ENCODE measurements at places on chromosomes 7 and 10.

- DNase-seq = no peak
These were observed 440.4 kb downstream of the PLXNA4 start for GRCh38 chr7:132135746-132136385.

- DNase-seq = no peak
These were observed 438.1 kb upstream of the NRP1 start for GRCh38 chr10:33772370-33773252.

- no peak for DNase-seq
These were observed 32.8 kb downstream of the KIAA1549 start for GRCh38 chr7:138948403-138948802.

DNA sequence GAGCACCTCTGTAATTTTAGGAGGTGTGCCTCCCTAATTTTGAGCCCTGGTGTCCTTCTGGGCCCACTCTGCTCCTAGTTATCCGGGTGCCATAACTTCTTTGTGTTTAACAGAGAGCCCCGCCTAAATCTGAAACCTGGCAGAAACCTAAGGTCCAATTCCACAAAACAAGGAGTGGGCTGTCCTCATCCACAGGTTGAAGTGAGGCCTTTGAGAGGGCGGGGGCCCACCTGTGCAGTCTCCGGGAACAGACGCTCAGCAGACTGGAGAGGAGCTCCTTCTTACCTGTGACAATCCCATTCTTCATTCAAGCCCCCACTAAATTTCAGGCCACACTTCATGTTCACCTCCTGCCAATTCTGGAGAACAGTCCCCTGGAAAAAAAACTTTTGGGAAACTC is 10.9 kb downstream of the TMEM72 start:
- no peak for DNase-seq

DNA sequence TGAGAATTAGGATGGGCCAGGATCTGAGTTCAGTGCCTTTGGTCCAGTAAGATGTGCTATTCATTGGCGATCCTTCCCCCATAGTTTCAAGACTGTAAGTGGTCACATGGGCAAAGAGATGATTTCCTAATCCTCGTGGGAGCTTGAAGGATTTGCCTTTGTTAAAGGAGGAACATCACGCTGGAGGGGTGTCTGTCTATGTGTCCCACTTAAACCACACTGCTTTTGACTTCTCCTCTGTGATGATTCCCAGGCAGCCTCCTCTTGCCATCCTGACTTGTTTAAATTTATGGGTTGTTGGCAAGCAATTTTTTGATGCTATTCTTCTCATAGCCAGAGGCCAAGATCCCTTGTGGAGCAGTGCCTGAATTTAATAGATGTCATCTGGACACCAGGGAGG is 154.0 kb downstream of the TCF7L2 start:
- no peak for DNase-seq

GRCh38 chr10:118012952-118013525 is 33.7 kb downstream of the RAB11FIP2 start:
- no peak for DNase-seq

GRCh38 chr10:21191512-21191911 is 294.4 kb upstream of the NEBL start:
- DNase-seq = no peak

DNA sequence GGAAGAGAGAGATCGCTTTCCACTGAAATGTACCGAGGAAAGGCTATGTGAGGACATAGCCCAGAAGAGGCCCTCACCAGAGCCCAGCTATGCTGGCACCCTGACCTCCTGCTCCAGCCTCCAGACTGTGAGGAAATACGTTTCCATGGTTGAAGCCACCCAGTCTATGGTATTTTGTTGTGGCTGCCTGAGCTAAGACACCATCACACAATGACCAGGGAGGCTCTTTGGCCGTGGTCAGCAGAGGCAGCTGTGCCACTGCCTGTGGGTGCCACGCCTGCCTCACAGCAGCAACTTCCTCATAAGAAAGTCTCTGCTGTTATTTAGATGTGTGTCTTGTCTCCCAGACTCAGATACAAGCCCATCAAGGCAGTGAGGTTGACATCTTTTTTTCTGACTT is 182.7 kb upstream of the PLXNA4 start:
- no peak for DNase-seq

GRCh38 chr10:42578019-42578418 is 60.4 kb downstream of the ZNF33B start:
- DNase-seq = no peak

GRCh38 chr10:53839440-53840039 is 961.5 kb downstream of the PCDH15 start:
- DNase-seq = no peak

GRCh38 chr7:24659505-24659904 is 86.3 kb downstream of the PALS2 start:
- no peak for DNase-seq

DNA sequence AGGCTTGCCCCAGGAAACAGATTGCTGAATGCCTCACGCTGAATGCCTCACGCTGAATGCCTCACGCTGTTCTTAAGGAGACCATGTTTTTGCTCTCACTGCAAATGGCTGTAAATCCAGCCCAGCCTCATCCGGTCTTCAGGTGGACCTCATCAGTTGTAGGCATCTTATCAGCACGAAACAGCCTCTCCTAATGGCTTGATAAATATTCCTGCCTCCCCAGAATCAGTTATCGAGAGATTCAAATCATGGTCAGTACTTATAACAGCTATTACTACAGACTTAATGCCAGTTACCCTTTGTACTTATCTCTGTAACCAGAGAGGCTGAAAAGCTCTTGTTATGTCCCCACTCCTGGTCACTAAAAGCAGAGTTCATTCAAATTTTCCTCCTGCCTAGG is 290.6 kb downstream of the FZD1 start:
- DNase-seq = no peak

DNA sequence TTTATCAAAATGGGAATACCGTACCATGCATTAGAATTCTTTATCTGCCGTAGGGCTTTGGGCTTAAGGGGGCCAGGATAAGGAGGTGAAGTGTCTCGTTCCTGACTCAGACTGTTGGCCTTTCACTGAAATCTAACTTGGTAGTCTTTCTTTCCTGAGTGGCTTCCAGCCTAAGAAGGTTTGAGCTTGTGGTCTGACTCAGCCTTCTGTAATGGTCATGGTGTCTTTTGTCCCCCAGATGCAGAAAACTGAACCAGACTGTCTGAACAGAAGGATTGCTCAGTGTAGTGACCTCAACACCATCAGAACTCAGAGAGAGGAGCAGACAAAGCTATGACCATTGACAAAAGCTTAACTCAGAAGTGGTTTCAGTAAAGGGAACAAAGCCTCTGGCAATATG is 39.5 kb downstream of the WNT2 start:
- DNase-seq = no peak

GRCh38 chr10:28137907-28138880 is 139.3 kb upstream of the ODAD2 start:
- DNase-seq = no peak

- no peak for DNase-seq
These were observed 337.5 kb upstream of the KCND2 start for GRCh38 chr7:119935418-119936025.

DNA sequence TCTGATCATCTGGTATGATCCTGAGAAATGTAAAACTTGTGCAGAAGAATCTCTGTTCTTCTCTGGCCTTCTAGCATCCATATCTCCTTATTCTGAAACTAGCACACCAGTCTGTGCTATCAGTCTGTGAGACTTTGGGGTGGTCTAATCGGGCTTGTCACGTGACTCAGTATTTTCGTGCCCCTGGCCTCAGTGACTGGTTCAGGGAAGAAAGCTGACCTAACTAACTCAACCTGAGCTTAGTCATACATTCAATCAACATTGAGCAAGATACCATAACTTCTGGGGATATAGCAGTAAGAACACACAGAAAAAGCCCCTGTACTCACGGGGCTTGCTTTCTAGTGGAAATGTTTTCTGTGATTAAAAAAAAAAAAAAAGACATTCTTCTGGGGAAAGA is 109.3 kb downstream of the DKK1 start:
- no peak for DNase-seq

DNA sequence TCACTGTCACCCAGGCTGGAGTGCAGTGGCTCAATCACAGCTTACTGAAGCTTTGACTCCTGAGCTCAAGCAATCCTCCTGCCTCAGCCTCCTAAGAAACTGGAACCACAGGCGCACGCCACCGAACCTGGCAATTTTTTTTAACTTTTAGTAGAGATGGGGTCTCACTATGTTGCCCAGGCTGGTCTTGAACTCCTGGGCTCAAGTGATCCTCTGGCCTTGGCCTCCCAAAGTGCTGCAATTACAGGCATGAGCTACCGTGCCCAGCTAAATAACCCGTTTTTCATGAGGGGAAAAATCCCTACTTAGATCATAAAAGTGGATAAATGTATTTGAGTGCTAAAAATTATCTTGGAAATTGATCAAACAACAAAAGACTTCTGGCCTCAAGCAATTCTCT is 200.5 kb upstream of the IMMP2L start:
- no peak for DNase-seq

DNA sequence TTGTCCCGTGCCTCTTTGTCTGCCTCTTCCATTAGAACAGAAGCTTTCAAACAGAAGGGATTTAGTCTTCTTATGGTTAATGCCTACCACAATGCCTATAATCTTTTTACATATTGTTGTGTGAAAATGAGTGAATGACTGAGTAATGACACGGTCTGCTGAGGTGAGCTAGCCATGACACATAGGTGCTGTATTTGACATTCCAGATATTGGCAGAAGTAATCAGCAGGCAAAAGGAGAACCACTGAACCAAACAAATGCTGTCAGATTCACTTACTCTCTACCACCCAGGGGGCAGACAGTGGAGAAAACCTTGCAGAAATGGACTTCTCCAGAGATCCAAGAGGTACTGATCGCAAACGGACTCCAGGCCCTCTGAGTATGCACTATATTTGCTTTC is 377.2 kb upstream of the VWC2 start:
- DNase-seq = no peak

DNA sequence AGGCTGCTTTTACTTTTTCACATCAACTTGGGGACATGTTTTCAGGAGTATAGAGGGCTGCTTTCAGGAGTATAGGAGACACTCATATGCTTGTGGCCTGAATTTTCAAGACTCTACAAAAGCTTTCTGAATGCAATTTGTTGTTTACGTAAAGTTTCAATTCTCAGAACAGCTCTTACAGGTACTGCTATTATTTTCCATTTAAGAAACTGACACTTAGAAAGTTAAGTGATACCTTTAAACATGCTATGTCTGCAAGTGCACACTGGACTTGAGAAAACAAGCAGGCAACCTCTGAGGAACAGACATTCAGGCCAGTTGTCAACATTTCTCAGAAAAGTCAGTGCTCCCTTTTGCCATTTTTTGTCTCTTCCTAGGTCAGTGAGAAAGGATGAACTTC is 70.0 kb upstream of the PHYHIPL start:
- no peak for DNase-seq

DNA sequence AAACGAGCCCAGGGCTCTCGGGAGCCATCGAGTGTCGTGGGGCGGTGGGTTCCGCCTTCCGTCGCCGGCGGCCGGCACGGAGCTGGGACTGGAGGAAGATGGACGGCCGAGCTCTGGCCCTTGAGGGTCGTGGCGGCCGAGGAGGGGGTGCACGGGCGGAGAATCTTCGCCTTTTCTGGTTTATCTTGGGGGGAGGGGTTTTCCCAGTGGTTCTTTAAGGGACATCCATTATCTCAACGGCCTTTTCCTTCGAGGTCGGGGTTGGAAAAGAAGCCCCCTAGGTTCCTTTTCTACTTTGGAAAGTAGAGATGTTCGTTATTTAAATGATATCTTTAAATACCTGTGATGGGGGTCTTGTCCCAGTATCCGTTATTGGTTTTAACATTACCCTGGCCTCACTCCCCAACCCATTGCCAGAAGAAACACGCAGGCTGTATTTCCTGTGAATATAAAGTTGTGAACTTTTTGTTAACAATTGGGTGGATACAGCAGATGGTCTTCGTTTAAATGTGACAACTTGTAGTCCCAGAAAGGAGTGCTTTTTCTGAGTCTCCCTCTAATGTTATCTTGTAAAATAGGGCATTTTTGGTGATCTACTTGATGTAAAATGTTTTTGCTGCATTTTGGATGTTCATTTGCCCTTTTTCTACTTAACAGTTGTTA is 765 bp downstream of the CCAR1 start:
- no peak for DNase-seq

DNA sequence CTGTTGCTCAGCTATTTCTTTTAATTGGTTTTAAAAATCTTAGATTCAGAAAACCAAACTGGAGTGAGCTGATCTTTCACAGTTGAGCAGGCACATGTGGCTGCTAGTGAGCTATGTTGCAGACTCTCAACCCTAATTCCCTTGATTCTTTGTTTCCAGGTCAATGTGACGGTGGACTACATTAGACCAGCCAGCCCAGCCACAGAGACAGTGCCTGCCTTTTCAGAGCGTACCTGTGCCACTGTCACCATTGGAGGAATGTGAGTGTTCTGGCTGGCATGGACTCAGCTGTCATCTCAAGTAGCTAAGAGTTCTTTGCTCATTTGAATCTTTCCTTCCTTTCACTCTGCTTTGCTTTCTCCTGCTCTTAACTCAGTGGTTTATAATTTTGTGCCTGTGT is 187.1 kb downstream of the LRRC4 start:
- no peak for DNase-seq

- no peak for DNase-seq
These were observed 78.5 kb upstream of the GATAD1 start for GRCh38 chr7:92368741-92369140.

GRCh38 chr7:23106823-23107663 is 1.5 kb downstream of the KLHL7 start:
- DNase-seq = no peak

- DNase-seq = no peak
These were observed 55.5 kb downstream of the PIP4K2A start for GRCh38 chr10:22658745-22659410.

DNA sequence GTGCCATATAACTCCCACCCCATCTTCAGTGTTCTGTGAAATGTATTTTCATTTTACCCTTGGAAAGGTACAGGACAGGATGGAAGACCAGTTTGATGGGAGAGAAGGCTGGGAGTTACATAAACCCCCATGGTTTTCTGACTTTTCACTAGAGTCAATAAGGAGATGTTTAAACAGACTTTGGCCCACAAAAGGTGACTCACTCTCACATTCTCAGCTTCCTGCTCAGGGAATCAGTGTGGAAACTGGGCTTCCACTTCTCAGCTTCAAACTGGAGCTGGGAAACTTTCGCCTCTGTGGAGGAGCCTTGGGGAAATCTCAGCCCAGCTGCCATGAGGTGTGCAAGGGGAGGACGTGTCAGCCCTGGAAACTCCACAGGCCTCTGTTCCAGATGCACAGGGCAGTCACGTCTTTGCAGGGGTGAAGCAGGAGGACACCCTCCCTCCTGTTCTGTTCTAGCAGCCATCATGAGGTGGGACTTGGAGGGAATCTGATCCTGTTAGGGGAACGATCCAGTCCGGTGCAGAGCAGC is 560.5 kb upstream of the GALNT17 start:
- peak; percentile 29 for DNase-seq

DNA sequence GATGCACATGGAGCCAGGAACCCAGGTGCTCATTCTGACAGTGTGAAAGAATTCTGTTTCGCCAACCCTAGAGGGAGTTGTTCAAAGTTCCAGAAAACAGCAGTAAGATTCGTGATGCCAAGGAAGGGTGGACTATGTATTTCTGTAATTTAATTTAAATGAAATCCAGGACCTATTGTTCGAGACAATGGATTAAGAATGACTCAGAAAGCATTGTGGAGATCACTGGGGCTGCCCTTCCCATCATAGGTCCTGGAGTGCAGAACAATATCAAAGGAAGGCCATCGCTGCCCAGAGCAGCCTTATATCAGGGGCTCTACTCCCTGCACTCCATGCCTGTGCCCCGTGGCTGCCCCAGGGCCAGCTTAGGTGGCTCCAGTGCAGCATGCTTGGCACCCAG is 32.1 kb upstream of the CALD1 start:
- DNase-seq = no peak

Data from DMS 273 treated with DMSO at 0.1 percent for 48 hours (cell line).